ENCODE measurements at places on chromosomes 6 and 20.

GRCh38 chr6:125913864-125914351 lies 42.7 kb upstream of the HINT3 start:
- no peak for DNase-seq

- no peak for DNase-seq
Measured at GRCh38 chr6:127436578-127437110, 22.5 kb downstream of the KIAA0408 start.

GRCh38 chr6:12851123-12851695 lies 134.6 kb downstream of the PHACTR1 start:
- DNase-seq = no peak

GRCh38 chr6:34223956-34224940 lies 12.4 kb upstream of the HMGA1 start:
- DNase-seq = peak; percentile 92

DNA sequence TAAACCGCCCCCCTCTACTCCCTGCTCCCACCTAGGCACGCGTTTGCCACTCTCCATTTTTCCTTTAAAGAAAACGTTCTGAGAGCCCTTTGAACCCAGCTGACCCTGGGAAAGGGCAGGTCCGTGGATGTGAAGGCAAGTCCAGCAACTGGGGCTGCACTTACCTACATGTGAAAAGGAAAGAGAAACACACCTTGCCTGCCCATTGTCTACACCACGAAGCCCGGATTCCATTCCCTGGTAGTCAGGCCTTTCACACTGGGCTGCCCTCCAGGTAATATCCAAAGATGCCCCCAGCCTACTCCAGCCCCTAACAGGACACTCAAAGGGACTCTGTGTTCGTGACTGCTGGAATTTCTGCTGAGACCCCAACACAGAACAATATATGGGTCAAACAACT lies 94.4 kb downstream of the CD83 start:
- DNase-seq = no peak

- DNase-seq = no peak
Measured at GRCh38 chr20:46690219-46691106, 1.2 kb upstream of the TP53RK start.

DNA sequence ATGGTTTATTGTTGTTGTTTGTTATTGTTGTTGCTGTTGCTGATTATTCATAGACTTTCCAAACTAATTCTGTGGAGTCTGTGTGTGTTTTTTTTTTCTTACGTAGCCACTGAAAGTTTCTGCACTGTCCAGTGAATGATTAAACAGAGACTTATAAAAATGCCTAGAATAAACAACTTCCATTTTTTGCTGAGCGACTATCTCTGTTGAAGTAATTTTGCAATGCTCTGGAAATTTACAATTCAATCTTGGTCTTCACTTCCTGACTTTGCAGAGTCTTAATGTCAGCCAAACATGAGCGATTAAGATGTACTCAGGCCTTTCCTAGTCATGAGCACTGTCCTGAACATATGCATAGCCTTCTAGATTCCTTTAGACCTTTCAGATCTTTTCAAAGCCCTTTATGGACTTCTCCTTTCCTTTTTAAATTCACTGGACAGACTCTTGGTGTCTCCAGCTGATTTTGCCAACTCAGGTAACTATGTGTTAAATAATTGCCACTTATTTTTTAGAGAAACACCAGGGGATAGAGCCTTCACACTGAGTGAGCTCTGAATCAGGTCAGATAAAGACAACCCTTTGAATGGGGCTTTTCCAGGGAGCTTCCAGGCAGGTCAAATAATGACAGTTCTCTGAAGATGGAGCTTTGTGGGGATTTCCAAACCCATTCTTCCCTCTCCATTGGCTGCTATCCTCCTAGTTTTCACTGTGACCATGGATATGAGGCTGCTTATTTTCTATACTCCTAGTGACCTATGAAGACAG lies 622.8 kb upstream of the EPHA7 start:
- DNase-seq = no peak

- no peak for DNase-seq
Measured at GRCh38 chr6:81003156-81003555, 749.3 kb downstream of the TENT5A start.

- DNase-seq = peak; percentile 56
Measured at GRCh38 chr20:4814696-4815252, 93.1 kb downstream of the PRND start.

- DNase-seq = no peak
Measured at GRCh38 chr20:10558635-10559187, 115.1 kb downstream of the JAG1 start.

- DNase-seq = no peak
Measured at GRCh38 chr6:148868314-148868713, 121.5 kb downstream of the UST start.

GRCh38 chr20:57792386-57793080 lies 82.7 kb upstream of the PMEPA1 start:
- no peak for DNase-seq

DNA sequence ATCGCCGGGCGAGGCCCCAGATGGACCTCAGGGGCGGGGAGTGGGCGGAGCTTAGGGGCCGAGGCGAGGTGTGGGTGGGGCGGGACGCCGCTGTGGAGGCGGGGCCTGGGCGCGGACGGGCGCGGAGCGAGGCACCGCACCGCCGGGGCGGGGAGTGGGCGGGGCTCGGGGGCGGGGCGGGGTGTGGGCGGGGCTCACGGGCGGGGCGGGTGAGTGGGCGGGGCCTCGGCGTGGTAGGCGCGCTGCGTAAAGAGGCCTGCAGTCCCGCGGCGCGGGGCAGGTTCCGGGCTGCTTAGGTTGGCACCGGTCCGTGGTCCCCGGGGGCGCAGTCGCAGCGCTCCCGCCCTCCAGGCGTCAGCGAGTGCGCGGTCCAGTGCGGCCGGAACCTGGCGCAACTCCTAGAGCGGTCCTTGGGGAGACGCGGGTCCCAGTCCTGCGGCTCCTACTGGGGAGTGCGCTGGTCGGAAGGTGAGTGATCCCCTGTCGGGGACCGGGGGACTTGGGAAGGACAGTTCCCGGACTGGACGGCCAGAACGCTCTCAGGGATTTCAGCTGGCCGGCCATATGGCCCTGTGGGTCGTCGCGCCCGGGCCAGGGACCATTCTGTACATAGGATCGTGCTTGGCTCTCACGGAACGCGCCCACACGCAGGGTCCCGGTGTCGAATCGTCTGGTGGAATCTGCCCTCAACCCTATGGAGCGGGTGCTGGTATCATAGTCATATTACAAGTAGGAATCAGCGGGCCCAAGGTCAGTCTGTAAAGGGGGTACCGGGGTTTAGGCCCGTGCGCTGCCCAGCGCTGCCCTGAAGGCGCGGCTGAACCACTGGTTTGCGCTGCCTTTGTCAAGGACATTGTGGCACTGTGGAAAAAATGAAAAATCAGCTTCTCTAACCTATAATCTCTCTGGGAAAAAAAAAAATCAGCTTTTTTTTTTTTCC lies at the start of gene NQO2:
NQO2 (plus strand) TSS at position 277 of the 940 bp plus-strand sequence. CDS start 6,659 bp downstream, outside the sequence.
- peak; percentile 82 for DNase-seq

- DNase-seq = no peak
Measured at GRCh38 chr6:46079061-46079460, 50.7 kb upstream of the ENPP4 start.

DNA sequence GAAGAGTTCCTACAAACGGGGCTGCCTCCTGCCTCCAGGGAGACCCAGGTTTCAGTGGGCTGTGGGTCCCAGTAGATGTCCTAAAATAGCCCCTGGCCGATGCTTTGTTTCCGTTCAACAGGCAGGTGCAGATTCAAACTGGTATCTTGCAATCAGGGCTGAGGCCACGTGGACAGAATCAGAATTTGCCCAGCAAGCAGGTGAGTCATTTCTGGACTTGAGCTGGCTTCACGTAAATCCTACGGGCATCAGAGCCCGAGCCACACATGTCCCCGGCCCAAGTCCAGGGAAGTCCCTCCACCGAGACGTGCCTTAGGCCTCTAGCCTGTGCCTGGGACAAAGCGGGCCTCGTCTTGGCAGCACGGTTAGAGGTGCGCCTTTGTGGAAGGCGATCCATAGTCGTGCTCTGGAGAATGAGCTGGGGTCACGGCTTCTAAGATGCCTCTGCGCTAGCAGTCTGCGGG lies 101.6 kb upstream of the FRMD1 start:
- no peak for DNase-seq

- DNase-seq = no peak
Measured at GRCh38 chr6:166221040-166221439, 53.4 kb upstream of the TBXT start.

DNA sequence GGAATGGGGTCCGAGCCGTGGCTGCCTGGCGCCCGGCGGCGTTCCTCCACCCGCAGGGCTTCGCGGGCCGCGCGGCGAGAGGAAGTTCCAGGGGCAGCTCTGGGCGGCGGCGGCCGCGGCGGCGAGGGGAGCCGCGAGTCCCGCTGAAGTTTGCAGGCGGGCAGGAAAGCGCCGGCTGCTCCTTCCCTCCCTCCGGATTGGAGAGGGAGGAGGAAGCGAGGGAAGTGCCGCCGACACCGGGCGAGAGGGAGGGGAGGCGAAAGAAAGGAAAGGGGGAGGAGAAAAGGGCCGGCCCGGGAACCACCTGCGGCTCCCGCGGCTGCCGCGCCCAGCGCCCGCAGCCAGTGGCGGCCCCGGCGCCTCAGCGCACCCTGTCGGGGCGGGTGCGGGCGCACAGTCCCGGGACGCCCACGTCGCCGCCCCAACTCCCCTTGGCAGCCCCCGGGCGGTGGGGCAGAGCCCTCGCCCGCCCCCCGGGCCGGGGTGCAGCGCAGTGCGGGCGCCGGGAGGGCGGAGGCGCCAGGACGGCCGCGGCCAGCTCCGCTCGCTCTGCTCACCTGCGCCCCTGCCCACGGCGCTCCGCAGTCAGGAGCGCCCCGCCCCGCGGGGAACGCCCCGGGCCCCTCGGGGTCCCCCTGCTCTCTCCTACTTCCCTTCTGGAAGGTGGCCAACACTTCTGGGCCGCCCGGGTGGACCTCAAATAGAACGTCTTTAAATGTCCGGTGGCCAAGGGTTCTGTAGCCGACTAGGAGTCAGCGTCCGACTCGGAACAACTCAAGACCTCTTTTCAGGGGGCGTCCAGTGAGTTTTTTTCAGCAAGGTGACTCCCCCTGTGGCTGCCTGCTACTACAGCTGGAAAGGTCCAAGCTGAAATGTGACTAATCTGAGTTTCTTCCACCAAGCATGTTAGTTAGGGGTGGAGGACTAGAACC lies 80.3 kb upstream of the CCDC28A start:
- no peak for DNase-seq

DNA sequence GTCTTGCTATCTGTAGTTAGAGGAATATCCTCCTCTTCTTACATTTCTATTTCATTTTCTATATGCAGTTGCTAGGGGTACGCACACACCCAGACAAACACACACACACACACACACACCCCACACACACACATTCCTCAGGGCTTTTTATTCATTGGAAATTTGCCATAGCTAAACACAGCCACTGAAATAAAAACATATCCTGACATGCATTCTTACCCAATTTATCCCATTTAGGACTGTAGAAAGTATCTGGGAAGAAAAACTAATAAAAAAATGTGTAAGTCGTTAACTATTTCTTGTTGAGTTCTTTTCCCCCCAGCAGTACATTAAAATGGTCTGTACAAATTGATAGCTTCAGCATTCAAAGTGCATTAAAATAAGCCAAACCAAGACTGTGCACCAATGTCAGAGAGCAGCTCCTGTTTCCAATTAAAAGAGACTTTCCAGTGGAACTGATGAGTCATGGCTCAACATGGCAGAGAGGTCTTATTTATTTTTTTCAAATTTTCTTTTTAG lies 357.9 kb upstream of the AGPAT4 start:
- no peak for DNase-seq

- no peak for DNase-seq
Measured at GRCh38 chr6:16836144-16836981, 75.1 kb upstream of the ATXN1 start.

DNA sequence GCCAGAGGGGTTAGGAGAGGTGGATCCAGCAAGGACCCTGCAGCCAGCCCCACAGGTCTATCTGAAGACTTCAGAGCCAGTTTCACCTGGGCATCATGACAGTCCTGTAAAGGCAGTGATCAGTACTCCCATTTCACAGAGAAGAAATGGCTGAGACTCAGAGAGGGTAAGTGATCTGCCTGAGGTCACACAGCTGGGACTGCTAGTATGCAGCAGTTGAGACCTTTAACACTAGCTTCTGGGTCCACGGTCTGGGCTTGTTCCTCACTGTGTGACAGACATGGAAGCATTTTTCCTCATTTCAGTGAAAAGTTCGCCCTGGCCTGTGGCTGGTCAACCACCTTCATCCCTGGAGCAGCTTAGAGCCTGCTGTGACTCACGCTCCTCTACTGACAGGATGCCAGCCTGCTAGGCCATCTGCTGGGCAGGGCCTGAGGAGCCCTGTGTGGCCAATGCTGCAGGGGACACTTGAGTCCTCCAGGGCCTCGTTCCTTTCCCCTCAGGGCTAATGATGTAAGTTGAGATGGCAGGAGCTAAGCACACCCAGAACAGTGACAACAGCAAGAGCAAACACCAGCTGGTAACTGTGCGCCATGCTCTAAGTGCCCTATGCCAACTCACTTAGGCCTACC lies 192.0 kb downstream of the LRFN2 start:
- DNase-seq = no peak

DNA sequence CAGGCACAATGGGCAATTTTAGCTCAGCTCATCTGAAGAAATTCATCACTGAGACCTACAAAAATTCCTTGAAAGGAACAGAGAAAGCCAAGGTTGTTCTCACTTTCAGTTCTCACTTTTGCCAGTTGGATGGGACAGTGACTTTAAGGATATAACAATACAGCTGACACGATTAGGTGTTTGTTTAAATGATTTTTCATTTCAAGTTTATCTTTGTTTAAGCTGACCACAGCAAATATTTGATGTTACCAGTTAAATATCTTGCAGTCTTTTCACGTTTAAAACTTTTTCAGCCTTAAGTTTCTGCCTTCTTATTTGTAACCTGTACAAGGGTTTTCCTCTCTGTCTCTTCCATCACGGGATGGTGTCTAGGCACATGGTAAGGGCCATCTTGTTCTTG lies 93.6 kb downstream of the PLCB1 start:
- no peak for DNase-seq

GRCh38 chr20:15917283-15917682 lies 656.0 kb downstream of the KIF16B start:
- DNase-seq = no peak

GRCh38 chr6:140276719-140277118 lies 902.3 kb upstream of the CITED2 start:
- no peak for DNase-seq

DNA sequence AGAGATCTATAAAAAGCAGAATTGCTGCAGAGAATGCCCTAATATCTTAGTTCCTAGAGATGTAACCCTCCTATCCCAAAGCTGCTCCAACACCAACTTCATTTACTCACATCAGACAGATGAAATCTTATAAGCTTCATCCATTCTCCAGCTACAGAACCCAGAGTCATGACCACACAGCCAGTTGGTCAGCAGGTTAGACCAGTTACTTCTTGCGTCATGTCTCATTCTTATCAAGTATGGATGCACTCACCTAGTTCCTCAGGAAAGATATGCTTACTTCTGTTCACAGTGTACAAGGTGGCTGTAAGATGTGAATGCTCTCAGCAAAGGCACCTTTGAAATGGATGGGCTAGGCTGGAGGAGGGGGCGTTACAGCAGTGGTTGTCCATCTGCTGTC lies 47.9 kb upstream of the ISM1 start:
- DNase-seq = no peak

GRCh38 chr20:8844179-8844578 lies 224.7 kb upstream of the PLCB4 start:
- DNase-seq = no peak

Data from stimulated activated CD4-positive, alpha-beta T cell treated with anti-CD3 and anti-CD28 coated beads, Interleukin-1b, Interleukin-23, amount 100 ng/mL, for 1 hour (primary cell).